Breast epithelium (tissue), 4 donors: ENCODE measurements at places on chromosomes 16 and 17. TPM values are rescaled to one million over a fixed set of nuclear protein-coding genes. Genes with fewer than 3 reads are reported as not detected.

The CDH11 gene
- 41.8 TPM for total RNA-seq

The CRK gene
- 73.7 TPM for total RNA-seq

The DNAH9 gene
- 0.66 TPM for total RNA-seq

The MT1X gene
- total RNA-seq = 5,417 TPM

The MCRIP2 gene
- 39.7 TPM for total RNA-seq

The TTYH2 gene
- 4.2 TPM for total RNA-seq

The PIK3R6 gene
- 2.5 TPM for total RNA-seq

The CSH1 gene
- total RNA-seq = not detected

The LITAFD gene
- total RNA-seq = not detected

The OR1A1 gene
- total RNA-seq = not detected

The KRT39 gene
- not detected for total RNA-seq

The FBXO39 gene
- 1.0 TPM for total RNA-seq

The B9D1 gene
- 28.4 TPM for total RNA-seq

GRCh38 chr17:74199306-74200092 lies 4.0 kb upstream of the RPL38 start:
- DNase-seq = no peak
- no peak overlapping the region for H3K27ac ChIP-seq
- no peak overlapping the region for H3K4me3 ChIP-seq
- H3K27me3 ChIP-seq = no peaks in the 10 kb centered on the region
- H3K4me1 ChIP-seq = peaks cover 2% of the 10 kb centered on the region
- H3K36me3 ChIP-seq = no peaks in the 10 kb centered on the region

DNA sequence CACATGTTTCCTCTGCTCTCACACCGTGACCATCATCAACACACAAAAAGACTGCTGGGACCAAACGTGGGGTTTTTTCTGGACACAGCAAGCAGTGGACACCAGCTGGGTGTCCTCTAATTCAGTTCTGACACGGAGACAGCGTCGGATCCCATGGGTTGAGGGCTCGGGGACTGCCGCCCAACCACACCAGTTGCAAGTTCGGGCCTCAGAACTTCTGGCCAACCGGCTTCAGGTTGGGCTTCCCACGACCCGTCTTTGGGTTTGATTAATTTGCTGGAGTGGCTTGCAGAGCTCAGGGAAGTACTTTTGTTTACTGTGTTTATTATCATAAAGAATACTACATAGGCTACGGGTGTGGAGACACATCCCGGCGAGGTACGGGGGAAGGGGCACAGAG lies 97.8 kb downstream of the BANP start:
- no peak for DNase-seq
- no peak overlapping the region for H3K4me3 ChIP-seq
- no peaks in the 10 kb centered on the region for H3K4me1 ChIP-seq
- H3K27ac ChIP-seq = no peak overlapping the region

DNA sequence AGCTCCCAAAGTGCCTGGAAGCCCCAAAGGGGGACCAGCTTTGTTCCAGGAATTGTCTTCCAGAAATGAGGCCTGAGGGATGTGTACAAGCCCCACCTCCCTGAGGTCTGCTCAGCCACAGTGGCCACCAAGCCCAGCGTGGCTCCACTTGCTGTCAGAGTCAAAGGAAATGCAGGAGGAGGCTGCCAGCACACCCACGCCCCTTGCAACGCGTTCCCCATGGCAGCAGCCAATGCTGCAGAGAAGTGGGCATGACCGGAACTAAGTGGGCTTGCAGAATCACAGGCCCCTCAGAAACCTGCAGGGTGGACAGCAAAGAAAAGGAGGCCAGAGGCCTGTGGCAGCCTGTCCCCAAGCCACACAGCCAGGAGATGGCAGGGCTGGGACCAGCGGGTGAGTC lies 320.8 kb downstream of the FOXL1 start:
- no peaks in the 10 kb centered on the region for H3K36me3 ChIP-seq
- H3K27ac ChIP-seq = no peak overlapping the region
- H3K4me1 ChIP-seq = no peaks in the 10 kb centered on the region
- H3K27me3 ChIP-seq = peaks cover 5% of the 10 kb centered on the region
- DNase-seq = no peak
- no peak overlapping the region for H3K4me3 ChIP-seq

DNA sequence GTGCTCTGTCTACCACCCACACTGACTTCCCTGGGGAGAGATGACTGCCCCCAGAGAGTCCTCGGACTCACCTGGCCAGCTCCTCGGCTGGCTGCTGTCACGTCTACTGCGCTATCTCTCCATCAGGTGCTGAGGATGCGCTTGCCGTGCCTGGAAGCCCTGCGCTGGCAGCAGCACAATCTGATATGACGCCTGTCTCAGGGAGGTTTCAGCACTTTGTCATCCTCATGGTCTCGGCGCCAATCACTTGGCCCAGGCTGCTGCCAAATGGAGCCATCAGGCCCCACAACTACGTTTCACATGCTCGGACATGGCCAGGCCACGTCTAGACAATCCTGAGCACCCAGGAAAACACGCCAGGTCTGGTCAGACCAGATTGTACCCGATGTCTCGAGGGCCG lies 46.7 kb downstream of the FOXL1 start:
- no peaks in the 10 kb centered on the region for H3K4me1 ChIP-seq
- no peak overlapping the region for H3K4me3 ChIP-seq
- H3K36me3 ChIP-seq = no peaks in the 10 kb centered on the region
- H3K27ac ChIP-seq = no peak overlapping the region

GRCh38 chr16:29812754-29813643 lies 1.0 kb downstream of the PRRT2 start:
- H3K27me3 ChIP-seq = no peaks in the 10 kb centered on the region
- peak overlapping the region; percentile 59 for H3K4me3 ChIP-seq
- peaks cover 22% of the 10 kb centered on the region for H3K4me1 ChIP-seq
- H3K27ac ChIP-seq = peak overlapping the region; percentile 89
- DNase-seq = no peak

DNA sequence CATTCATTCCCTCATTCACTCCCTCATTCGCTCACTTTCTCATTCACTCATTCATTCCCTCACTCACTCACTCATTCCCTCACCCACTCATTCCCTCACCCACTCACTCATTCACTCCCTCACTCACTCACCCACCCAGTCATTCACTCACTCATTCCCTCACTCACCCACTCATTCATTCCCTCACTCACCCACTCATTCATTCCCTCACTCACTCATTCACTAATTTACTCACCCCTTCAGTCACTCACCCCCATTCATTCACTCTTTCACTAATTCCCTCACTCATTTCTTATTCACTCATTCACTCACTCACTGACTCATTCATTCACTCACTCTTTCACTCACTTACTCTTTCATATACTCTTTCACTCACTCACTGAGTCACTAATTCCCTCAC lies 303.1 kb downstream of the C16orf95 start:
- no peak overlapping the region for H3K27ac ChIP-seq
- no peaks in the 10 kb centered on the region for H3K4me1 ChIP-seq
- no peaks in the 10 kb centered on the region for H3K36me3 ChIP-seq
- no peak overlapping the region for H3K4me3 ChIP-seq
- H3K27me3 ChIP-seq = no peaks in the 10 kb centered on the region

GRCh38 chr16:4373909-4374742 lies 2.5 kb downstream of the VASN start:
- H3K4me3 ChIP-seq = peak overlapping the region; percentile 78
- no peaks in the 10 kb centered on the region for H3K36me3 ChIP-seq
- peak; percentile 70 for DNase-seq
- no peaks in the 10 kb centered on the region for H3K27me3 ChIP-seq
- H3K27ac ChIP-seq = peak overlapping the region; percentile 97
- H3K4me1 ChIP-seq = peaks cover 32% of the 10 kb centered on the region

- H3K27ac ChIP-seq = no peak overlapping the region
- H3K27me3 ChIP-seq = no peaks in the 10 kb centered on the region
- no peak overlapping the region for H3K4me3 ChIP-seq
- DNase-seq = no peak
- no peaks in the 10 kb centered on the region for H3K4me1 ChIP-seq
These were observed 14.4 kb downstream of the NDUFAF8 start for GRCh38 chr17:81253358-81254131.

GRCh38 chr17:31926100-31926729 lies 10.6 kb upstream of the SUZ12 start:
- no peaks in the 10 kb centered on the region for H3K36me3 ChIP-seq
- H3K27me3 ChIP-seq = no peaks in the 10 kb centered on the region
- H3K4me3 ChIP-seq = no peak overlapping the region
- H3K27ac ChIP-seq = no peak overlapping the region
- no peak for DNase-seq
- no peaks in the 10 kb centered on the region for H3K4me1 ChIP-seq

DNA sequence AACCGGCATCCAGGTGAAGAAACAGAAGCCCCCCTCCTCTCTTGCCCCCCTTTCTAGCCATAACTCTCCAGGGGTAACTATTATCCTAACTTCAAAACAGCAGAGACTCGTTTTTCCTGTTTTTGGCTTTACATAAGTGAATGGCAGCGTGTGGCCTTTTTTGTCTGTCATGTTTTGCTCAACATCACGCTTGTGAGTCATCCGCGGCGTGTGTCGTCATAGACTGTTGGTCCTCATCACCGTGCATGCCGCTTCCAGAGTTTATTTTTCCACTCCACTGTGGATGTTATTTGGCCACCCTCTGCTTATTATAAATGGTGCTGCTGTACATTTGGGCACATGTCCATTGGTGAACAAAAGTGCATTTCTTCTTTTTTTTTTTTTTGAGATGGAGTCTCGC lies 52.6 kb downstream of the ERN1 start:
- H3K4me1 ChIP-seq = peaks cover 3% of the 10 kb centered on the region
- no peak for DNase-seq
- no peak overlapping the region for H3K4me3 ChIP-seq
- no peaks in the 10 kb centered on the region for H3K27me3 ChIP-seq
- no peak overlapping the region for H3K27ac ChIP-seq

GRCh38 chr17:32302860-32303649 lies 37.4 kb downstream of the RHBDL3 start:
- no peak for DNase-seq
- no peaks in the 10 kb centered on the region for H3K4me1 ChIP-seq
- H3K27me3 ChIP-seq = no peaks in the 10 kb centered on the region
- no peak overlapping the region for H3K4me3 ChIP-seq
- no peaks in the 10 kb centered on the region for H3K36me3 ChIP-seq

GRCh38 chr16:50006964-50007363 lies 18.1 kb upstream of the CNEP1R1 start:
- no peaks in the 10 kb centered on the region for H3K36me3 ChIP-seq
- no peaks in the 10 kb centered on the region for H3K4me1 ChIP-seq
- H3K27ac ChIP-seq = no peak overlapping the region
- H3K27me3 ChIP-seq = no peaks in the 10 kb centered on the region

DNA sequence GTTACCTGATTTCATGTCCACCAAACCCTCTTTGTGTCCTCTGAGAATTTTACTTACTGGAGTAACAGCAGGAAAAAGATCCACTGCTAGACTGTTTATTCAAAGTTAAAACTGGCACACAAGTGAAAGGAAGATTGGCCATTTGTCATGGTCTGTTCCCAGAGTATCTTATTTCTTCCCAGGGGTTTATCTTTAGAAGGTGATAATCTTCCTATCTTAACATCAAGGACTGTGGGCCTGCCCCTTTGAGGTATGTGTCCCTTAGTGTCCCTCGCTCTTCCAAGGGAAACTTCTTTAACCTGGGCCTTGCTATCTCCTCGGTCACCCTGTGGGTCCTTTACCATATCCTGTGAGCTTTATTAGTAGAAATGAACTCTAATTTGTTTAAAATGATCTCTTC lies 49.7 kb downstream of the ARHGAP44 start:
- no peak overlapping the region for H3K27ac ChIP-seq
- H3K4me1 ChIP-seq = no peaks in the 10 kb centered on the region
- DNase-seq = no peak
- H3K4me3 ChIP-seq = no peak overlapping the region

DNA sequence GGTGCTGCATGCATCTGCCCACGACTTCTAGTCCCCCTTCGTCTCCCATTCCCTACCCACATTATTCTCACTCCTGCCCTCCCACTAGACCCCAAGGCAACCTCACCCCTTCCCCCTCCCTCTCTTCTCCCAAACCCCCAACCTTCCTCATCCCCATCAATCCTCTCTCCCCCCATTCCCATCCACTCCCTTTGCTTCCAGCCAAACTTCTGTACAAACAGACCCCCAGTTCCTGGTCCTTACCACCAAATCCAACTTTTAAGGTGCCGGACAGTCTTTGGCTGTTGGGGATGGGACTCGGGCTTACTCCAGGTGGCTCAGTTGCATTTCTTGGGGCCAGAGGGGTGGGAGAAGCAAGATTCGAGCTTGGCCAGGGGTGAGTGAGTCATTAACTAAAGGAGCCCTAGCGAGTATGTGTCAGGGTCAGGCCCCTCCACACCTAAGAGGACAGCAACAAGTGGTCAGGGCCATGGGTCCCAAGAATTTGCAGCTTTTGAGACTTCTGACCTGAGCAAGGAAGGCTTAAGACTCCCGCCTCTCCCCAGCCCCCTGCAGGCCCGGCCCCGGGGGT lies at the start of gene SLC38A8:
Gene SLC38A8, minus strand, starts transcription at position 488 of the 571 bp plus-strand sequence. CDS start 638 bp downstream, outside the sequence.
- no peaks in the 10 kb centered on the region for H3K4me1 ChIP-seq
- DNase-seq = no peak
- H3K27ac ChIP-seq = no peak within 1 kb of the TSS
- no peak within 1 kb of the TSS for H3K4me3 ChIP-seq
- peaks cover 5% of the 10 kb centered on the region for H3K27me3 ChIP-seq

DNA sequence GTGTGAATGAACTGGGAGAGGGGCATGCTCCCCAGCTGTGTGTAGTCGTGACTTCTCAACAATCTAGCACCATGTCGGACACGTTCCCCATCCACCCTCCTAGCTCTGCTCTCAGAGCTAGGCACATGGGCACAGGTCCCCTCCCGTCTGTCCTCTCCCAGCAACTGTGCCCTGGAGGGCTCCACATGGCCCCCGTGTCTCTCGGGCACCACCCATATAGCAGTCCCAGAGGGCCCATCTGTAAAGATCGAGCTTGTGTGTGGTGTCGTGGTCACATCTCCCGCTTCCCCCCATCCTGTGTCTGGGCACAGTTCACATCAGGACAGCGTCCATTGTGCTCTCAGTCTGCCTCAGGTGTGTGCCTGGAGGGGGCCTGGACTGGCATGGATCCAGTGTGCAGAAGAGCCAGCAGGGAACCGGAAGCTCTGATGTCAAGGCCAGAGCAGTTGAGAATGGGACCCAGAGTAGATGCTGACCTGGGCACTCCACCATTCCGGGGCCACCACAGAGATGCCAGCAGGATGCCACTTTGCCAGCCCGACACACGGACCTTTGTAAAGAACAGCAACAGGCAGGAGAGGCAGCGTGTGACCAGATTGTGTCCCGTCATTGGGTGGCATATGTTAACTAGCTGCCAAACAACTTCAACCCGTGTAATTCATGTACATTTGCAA lies 55.7 kb downstream of the MARF1 start:
- H3K4me1 ChIP-seq = no peaks in the 10 kb centered on the region
- H3K27ac ChIP-seq = no peak overlapping the region
- no peaks in the 10 kb centered on the region for H3K27me3 ChIP-seq
- no peak overlapping the region for H3K4me3 ChIP-seq

GRCh38 chr17:10775058-10775457 lies 28.8 kb downstream of the TMEM238L start:
- no peak overlapping the region for H3K27ac ChIP-seq
- DNase-seq = peak; percentile 7
- no peaks in the 10 kb centered on the region for H3K36me3 ChIP-seq
- H3K27me3 ChIP-seq = no peaks in the 10 kb centered on the region

- H3K4me3 ChIP-seq = no peak overlapping the region
- no peaks in the 10 kb centered on the region for H3K27me3 ChIP-seq
- no peak overlapping the region for H3K27ac ChIP-seq
These were observed 20.1 kb downstream of the COX11 start for GRCh38 chr17:54948380-54948779.

GRCh38 chr17:7281953-7282751 lies 634 bp downstream of the SLC2A4 start:
- no peaks in the 10 kb centered on the region for H3K36me3 ChIP-seq
- H3K4me1 ChIP-seq = peaks cover 11% of the 10 kb centered on the region
- H3K27me3 ChIP-seq = no peaks in the 10 kb centered on the region
- peak overlapping the region; percentile 80 for H3K27ac ChIP-seq

GRCh38 chr16:89113152-89113547 lies 19.5 kb downstream of the ACSF3 start:
- H3K4me3 ChIP-seq = no peak overlapping the region
- DNase-seq = no peak
- no peaks in the 10 kb centered on the region for H3K4me1 ChIP-seq
- no peak overlapping the region for H3K27ac ChIP-seq
- no peaks in the 10 kb centered on the region for H3K36me3 ChIP-seq
